Hematopoietic multipotent progenitor cell (in vitro differentiated cells): ENCODE measurements at places on chromosomes 7 and 10.
A peak's percentile ranks its signal among the peaks of the same experiment; 100 is the strongest.

GRCh38 chr7:55202150-55202913 is 162.8 kb upstream of the LANCL2 start:
- DNase-seq = no peak

DNA sequence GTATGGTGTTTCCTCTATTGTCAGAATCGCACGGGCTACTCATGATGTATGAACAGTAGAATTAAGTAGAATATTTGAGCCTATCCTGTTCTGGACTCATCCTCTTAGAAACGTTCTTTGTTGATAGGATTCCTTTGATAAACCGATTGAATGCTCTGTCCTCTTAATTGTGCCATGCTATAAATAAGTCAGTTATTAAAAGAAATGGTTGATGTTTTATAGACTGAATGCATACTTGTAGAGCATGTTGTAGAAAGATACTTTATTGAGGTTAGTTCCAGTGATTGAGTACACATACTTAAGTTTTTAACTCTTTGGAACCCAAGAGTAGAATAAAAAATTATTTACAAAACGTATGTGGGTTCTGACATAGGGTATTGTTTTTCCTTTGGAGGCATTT is 54.9 kb upstream of the HBP1 start:
- DNase-seq = no peak

- no peak for DNase-seq
Observed at GRCh38 chr7:155218276-155219153, 79.2 kb upstream of the INSIG1 start.

- no peak for DNase-seq
Observed at GRCh38 chr7:134440067-134440466, 18.8 kb downstream of the AKR1B1 start.

- no peak for DNase-seq
Observed at GRCh38 chr7:4819560-4820404, 42.0 kb downstream of the PAPOLB start.

DNA sequence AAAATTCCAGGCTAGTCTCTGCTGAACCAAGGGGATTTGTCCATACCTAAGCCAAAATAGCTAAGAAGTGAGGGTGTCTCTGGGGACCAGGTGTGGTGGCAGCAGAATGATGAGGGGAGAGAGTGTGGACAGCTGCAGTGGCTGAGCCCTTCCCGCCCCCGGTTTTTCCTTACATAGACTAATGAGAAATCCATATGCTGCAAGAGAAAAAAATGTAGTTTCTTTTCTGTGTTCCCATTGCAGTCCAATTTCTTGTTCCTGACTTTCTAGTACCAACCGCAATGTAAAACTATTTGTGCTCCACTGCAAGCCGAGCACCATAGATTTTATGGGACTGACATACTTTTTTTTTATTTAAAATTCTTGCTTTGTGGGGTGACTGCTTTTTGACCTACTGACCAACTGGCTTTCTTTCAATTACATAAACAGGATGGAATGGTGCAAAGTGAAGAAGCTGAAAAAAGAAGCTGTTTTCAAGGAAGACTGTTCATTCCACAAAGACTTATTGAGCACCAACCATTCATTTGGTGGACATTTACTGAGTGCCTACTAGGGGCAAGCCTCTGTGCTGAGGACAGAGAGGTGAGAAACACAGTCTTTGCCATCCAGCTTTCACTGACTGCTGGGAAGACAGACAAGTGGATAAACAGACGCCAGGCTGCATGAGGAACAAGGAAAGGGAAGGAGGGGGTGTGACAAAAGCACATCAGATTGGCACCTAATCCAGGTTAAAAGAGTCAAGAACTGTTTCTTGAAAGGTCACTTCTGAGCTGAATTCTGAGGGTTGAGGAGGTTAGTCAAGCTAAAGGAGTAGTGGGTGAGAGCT is 9.8 kb downstream of the CEP41 start:
- DNase-seq = no peak

DNA sequence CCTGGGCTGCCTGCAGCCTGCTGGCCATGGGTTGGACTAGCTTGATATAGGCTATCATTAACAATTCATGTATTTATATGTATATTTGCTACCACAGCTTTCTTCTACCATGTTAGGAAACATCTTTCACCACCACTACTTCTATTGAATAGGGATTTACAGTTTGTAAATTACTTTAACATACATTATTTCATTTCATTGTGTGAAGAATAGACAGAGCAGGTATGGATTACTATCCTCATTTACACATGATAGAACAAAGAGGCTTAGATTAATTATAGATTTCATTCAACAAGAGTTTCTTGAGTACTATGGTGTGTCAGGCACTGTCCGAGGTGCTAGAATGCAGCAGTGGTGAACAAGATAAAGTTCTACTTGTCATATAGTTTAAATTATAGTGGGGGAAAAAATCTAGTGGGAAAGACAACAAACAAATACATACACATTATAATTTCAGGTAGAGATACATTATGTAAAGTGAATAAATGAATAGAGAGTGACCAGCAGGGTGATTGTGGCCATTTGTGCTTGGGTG is 20.6 kb downstream of the VTI1A start:
- no peak for DNase-seq

- DNase-seq = no peak
Observed at GRCh38 chr7:70031245-70031644, 433.0 kb downstream of the AUTS2 start.

DNA sequence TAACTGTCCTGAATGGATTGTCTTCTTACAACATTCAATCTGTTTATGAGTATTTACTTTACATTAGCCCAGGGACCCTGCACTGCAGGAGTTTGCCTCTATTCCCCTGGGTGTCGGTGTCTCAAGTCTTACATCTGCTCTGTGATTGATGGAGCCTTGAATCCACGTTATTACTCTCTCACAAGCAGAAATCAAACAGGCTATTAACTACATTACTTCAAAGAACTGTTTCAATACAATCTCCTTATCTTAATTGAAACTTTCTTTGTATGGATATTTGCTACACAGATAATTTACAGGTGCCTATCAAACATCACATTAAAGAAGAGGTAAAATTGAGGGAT is 3.1 kb upstream of the ARID5B start:
- DNase-seq = no peak

DNA sequence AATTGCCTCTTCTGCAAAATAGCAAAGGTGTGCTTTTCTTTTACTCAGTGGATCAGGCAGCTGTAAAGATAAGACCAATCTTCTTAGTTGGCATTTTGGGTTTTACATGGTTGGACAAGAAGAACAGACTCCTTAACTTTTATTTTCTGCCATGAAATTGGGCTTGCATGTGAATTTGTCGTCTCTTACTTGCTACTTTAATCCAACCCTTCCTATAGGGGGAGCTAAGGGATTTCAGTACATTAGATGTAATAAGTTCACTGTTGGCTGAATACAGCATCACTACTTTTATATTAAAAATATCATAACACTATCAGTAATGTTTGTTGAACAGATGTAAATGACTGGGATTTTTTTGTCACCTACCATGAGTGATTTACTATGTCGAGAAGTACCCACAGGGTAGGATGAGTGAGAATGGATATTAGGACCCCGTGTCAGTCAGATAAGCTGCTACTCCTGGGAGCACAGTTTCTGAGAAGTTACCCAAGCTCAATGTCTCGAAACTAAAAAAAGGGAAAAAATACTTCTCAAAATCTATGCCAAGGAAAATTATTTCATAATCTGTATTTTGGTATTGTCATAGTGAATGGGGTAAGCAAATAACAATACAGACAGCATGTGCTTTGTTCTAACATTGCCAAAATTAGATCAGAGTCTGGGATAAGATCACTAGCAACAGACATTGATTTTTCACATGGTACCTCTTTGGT is 127.4 kb upstream of the AGR3 start:
- peak; percentile 75 for DNase-seq

- DNase-seq = no peak
Observed at GRCh38 chr10:113644185-113645120, 19.4 kb downstream of the NRAP start.

- no peak for DNase-seq
Observed at GRCh38 chr7:95725205-95725604, 47.1 kb upstream of the DYNC1I1 start.

- DNase-seq = no peak
Observed at GRCh38 chr7:95303013-95303905, 21.1 kb downstream of the PON1 start.

- no peak for DNase-seq
Observed at GRCh38 chr7:104946338-104946737, 67.7 kb upstream of the KMT2E start.

DNA sequence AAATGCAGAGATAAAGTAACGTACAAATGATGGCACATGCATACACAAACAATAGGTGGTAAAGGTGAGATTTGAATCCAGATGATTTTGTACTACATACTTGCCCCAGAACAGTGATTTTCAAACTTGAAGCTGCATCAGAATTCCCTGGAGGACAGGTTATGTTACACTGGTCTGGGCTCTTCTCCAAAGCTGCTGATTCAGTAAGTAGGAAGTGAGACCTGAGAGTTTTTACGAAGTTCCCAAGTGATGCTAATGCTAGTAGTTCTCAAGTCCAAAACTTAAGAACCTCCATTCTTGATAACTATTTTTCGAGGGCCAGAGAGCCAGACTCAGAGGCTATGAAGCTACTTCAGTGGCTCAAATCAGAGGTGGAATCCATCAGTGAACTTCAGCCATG is 159.0 kb upstream of the POM121L12 start:
- no peak for DNase-seq

DNA sequence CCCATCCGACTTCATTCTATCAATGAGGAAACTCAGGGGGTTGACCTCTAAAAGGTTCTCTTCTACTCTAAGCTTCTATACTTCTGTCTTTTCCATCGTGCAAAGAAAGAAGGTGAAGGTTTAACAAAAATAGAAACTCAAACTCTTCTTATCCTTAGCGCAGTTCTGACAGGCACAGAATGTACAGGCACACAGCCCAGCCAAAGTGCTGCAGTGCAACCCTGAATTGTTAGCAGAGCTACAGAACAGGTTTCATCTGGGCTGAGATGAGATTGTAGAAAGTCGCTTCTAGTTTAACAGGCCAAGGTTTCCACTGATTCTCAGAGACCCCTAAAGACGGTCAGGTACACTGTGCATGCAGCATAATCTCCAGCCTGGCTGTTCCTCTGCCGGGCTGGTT is 79.3 kb upstream of the AFAP1L2 start:
- DNase-seq = no peak

DNA sequence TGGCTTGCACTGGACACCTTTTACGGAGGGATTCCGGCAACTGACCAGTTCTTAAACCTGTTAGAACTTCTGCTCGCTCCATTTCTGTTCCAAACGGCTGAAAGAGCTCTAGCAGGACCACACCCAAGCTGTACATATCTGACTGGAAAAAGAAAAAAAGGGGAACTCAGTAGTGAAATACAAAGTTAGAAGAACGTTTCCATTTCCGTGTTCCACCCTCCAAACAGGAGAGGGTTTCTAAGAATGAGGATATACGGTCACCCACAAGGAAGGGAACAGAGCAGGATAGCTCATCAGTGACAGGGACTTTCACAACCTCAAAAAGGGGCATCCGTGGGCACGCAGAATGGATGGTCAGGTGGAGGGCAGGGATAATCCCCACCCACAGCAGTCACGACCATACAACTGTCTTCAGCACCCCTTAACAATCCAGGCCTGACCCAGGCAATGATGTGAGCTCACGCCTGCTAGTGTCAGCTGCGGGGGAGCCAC is 4.3 kb upstream of the ANKRD61 start:
- no peak for DNase-seq

DNA sequence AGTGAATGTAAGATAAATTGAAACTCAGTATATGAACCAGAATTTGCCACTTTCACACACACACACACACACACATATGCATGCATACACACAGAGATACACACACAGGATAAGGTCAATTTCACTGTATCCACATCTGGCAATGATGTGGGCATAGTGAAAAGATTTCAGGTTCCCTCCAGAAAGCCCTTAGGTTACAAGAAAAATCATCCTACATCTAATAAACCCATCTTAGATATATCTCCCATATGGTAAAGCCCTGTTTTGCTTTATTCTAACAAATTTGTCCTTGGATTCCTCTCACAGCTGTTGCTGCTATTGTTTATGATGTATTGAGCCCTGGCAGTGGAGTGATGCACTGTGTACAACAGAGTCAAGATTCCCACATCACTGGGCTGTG is 27.9 kb upstream of the DLX6 start:
- DNase-seq = no peak

DNA sequence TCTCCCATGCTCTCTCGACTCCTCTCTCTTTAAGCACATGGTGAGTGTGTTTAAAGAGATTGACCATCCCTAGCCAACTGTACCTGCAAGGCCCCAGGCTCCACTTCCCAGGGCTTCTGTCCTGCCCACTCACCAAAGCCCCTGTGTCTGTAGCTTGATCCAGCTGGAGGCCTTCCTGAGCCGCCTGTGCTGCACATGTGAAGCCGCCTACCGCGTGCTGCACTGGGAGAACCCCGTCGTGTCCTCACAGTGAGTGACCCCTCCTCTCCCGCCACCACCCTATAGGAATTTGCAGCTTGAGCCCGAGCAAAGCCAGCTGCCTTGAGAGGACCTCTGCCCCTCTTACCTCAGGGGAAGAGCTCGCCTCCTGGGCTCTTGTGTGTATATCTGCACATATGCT is 11.2 kb downstream of the ZFYVE27 start:
- no peak for DNase-seq

GRCh38 chr10:72814099-72814790 is 79.3 kb upstream of the OIT3 start:
- DNase-seq = no peak

- DNase-seq = peak; percentile 84
Observed at GRCh38 chr7:107563775-107564552, at the start of the genes COG5 and DUS4L. Gene COG5 (minus strand): TSS chr7:107563920. CDS start chr7:107563896, 24 bp downstream. Gene DUS4L (plus strand): TSS chr7:107563971. CDS start chr7:107567071, 3,100 bp downstream.

- peak; percentile 41 for DNase-seq
Observed at GRCh38 chr7:100694098-100694745, at the start of gene GIGYF1. Gene GIGYF1 (minus strand): TSS chr7:100694250. CDS start chr7:100688238, 6,012 bp downstream.

DNA sequence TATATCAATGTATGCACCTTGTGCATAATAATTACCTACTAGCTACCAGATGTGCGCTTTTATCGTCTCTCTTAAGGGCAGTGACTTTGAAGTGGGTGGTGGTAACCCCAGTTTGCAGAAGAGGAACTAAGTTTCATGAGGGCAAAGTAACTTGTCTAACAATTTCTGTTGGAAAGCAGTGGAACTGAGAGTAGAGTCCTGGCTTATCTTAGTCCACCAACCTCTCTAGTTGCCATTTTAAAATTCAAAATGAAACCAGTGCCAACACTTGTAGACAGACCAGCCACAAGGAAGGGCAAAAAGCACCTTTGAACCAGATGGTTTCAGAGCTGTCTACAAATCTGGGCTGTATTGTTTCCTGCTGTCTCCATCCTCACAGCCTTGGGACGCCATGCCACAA is 32.0 kb upstream of the RBM20 start:
- DNase-seq = peak; percentile 46

- DNase-seq = no peak
Observed at GRCh38 chr10:10055656-10056442, 961.8 kb upstream of the CELF2 start.

DNA sequence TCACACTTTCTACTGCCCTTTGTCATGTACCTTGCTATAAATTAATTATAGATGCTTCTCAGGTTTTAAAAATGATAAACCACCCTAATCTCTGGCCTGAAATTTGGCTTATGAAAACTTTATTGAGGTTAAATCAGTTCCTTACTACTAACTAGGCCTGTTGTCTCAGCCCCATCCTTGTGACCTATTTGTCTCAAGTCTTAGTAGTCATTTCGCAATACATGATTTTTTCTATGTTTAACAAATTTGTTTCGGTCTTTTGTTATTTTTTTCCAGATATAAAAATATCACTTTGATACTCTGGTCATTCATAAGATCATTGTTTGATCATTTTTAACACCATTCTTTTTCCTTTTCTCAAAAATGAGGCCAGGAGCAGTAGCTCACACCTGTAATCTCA is 411.6 kb downstream of the GFRA1 start:
- no peak for DNase-seq

GRCh38 chr10:70722820-70723424 is 50.6 kb downstream of the ADAMTS14 start:
- DNase-seq = peak; percentile 61
